NB4 (cell line): ENCODE measurements at places on chromosomes 3 and 15.

DNA sequence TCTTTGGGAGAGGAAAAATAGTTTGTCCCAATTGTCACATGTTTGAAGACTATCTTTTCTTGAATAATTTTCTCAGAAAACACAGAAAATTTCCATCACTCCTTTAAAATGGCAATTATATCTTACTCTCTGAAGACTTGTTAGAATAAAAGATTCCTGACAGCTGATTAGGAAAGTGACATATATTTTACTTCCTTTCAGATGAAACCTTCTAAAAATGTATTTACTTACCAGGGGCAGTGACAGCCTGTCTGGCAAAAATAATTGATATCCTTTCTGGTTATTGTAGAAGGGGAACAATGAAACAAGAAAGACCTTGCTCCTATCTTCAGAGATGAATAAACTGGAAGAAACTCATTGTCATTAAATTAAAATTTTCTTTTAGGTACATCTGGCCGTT, 483.3 kb upstream of the GOLIM4 start:
- no peak for DNase-seq

DNA sequence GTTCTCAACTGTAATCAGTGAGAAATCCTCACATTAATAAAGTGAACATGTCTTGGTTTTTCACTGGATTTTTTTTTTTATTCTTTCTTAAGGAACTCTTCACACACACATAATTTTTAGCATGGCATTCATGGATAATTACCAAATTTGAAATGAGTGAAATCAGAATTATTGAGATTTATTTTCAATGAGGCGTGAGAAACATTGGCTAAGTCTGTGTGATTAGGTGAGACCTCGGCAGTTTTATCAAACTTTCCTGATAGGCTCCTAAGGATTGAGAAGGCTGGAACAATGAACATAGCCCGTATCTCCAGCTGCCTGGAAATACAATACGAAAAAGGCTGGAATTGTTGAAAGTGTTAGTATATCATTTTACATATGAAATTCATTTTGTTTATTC, 35.5 kb downstream of the MDFIC2 start:
- DNase-seq: no peak

DNA sequence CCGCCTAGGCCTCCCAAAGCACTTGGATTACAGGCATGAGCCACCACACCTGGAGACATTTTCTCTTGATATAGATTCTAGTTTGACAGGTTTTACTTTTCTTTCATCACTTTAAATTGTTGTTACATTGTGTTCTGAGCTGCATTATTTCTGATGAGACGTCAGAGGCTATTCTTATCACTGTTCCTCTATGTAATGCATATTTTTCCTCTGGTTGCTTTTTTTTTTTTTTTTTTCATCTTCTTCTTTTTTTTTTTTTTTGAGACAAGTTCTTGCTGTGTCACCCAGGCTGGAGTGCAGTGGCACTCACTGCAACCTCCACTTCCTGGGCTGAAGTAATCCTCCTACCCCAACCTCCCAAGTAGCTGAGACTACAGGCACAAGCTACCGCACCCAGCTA, 41.2 kb downstream of the TRA2B start:
- DNase-seq: no peak

GRCh38 chr3:166191411-166191810, 354.2 kb upstream of the BCHE start:
- no peak for DNase-seq

DNA sequence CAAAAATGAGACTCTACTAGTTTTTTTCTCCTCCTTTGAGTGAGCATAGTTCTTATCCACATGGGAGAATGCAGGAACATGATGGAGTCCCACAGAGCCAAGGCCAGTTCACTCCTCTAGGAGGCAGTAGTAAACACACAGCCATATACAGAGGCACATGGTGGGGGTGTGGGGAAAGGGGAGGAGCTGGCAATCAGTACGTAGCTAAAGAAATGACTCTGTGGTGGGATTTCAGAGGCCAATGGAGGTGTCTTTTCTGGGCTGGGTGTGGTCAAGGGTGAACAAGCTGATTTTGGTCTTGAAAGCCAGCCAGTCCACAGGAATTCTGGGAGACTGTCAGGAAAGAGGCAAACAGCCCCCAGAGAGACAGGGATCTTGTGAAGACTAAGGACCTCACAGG, 6.6 kb upstream of the RAB11A start:
- peak; percentile 85 for DNase-seq

DNA sequence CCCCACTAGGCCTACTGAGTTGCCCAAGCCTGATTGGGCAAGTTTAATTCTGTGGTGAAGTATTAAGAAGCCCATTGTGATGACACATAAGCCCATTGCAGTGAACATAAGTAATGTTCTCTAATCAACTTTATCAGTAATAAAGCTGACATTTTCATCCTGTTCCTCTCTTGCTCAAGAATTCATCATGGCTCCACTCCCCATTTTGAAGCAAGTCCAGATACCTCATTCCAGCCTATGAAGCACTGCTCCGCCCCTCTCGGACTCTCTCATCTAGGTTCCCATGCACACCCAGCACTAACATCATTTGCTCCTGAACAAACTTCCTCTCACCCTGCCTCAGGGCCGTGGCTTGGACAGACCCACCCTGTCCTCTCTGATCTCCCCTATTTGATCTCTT, 10.5 kb downstream of the SHF start:
- DNase-seq: no peak

DNA sequence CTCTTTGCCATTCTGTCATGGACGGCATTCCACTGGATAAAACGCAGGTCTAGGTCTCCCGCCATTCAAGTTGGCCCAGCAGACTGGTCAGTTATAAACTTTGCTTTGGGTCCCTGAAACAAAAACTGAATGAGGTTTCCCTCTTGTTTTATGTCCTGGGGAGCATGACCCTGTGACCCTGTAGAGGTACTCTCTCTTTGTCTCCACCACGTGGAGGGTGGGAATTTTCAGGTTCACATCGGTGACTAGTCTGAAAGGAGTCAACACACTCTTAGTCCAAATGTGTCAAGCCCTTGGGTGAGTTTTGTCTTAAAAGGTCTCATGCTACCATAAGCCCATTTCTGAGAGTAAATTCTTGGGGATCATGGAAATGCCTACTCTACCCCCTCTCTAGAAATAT, 139.9 kb downstream of the PLCH1 start:
- DNase-seq: no peak

GRCh38 chr3:48285132-48285531, 44.2 kb downstream of the ZNF589 start:
- no peak for DNase-seq

- DNase-seq: no peak
Observed at GRCh38 chr3:172911142-172911541, 160.6 kb downstream of the ECT2 start.

GRCh38 chr3:40452057-40452456, 5.1 kb upstream of the RPL14 start:
- no peak for DNase-seq

- no peak for DNase-seq
Observed at GRCh38 chr3:13788522-13789424, 91.1 kb downstream of the WNT7A start.

GRCh38 chr15:66212563-66212921, 41.0 kb downstream of the MEGF11 start:
- no peak for DNase-seq

DNA sequence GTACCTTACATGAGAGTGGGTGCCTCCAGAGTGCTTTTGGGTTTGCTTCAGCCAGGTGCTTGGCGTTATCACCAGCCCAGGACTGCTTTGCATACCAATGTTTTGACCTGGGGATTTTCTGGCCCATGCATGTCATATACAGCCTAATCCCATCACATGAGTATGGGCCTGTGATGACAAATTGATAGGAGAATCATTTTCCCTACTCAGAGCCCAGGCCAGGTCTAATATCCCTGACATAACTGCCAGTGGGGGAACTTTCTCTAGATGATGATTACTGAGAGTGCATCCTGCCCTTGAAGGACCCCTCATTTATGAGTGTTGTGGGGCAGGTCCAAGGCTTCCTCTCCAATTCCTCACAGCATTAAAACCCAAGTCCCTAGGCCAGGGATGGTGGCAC, 197.5 kb upstream of the LYSMD4 start:
- DNase-seq: no peak
